ENCODE measurements at places on chromosomes 7 and 10.

GRCh38 chr10:28302638-28303488 is at the start of gene MPP7:
Gene MPP7, minus strand, starts transcription at chr10:28303064. Its CDS starts 64,460 bp downstream, at chr10:28238604.
- DNase-seq, result peak; percentile 95

DNA sequence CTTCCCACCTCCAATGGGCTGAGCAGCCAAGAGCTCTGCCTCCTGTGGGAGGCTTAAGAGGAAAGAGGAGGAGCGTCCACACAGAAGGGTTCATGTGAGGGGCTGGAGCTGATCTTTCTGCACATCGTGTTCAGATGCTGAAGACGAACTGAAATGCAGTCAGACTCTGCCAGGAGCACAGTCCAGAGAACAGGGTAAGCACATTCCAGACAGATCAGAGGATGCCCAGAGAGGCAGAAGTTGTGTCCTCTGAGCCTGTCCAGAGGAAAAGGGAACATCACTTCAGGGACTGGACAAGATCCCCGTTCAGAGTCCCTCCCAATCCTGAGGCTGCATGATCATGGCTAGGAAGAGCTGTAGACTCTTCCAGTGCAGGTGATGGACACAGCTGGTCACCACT is 72.9 kb downstream of the ITIH5 start:
- no peak for DNase-seq

- DNase-seq, result no peak
Measured at GRCh38 chr7:145219461-145219860, 383.6 kb upstream of the TPK1 start.

GRCh38 chr10:106836933-106837663 is 327.4 kb downstream of the SORCS1 start:
- DNase-seq, result no peak
